ENCODE measurements at places on chromosomes 1 and 21.

DNA sequence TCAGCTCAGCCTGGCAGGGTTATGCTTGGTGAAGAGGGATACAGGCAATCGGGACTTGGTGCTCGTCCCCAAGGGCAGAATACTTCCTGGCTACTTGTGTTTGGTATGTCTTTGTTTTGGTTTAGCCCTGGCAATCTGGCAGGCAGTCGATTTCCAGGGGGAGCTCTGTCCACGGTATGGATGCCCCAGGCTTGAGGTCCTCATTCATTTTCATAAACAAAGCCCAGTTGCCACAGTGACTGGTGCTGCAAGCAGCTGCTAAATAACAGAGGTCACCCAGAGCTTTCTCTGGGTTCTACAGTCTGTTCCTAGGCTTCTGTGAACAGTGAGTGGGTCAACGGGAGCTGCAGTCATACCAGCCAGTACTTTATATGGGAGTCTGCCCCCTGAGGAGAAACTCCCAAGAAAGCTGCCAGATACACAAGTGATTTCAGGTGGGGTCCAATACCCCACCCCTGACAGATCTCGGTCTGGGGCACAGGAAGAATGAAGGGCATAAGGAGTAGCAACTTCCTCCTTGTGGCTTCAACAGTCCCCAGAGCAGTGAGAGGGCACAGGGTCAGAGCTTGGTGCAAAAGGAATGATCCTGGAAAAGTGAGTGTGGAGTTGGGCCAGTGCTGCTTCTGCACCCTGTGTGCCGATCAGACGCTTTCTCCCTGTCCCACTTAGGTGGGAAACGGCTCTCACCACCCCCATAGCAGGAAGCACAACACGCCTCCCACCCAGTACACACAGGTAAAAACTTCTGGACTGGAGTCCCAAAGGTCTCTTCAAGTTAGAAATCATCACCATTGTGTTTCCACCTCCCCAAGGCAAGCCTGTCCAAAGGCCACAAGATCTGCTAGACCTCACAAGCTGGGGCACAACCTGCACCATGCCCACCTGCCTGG, 55.5 kb downstream of the TGFBR3 start:
- no peak for DNase-seq

GRCh38 chr1:33899746-33900145, 35.9 kb downstream of the HMGB4 start:
- DNase-seq: no peak

- DNase-seq: no peak
Observed at GRCh38 chr1:234564035-234565029, 45.6 kb downstream of the IRF2BP2 start.

DNA sequence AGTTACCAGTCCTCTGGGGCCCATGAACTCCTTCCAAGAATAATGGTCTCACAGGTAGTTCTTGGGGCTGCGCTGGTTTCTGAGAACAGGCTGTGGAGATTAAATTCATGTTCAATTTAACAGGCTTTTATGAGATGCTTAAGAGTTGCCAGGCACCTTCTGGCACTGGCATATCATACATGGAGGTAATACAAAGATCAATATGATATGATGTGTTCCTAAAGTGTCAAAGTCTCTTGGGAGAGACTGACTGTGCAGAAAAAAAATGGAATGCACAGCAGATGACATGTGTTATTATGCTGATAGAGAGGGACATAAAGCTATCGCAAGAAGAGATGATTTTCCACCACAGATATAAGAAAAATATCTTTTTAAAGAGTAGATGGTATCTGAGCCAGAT, 6.8 kb downstream of the CYP2J2 start:
- DNase-seq: no peak

DNA sequence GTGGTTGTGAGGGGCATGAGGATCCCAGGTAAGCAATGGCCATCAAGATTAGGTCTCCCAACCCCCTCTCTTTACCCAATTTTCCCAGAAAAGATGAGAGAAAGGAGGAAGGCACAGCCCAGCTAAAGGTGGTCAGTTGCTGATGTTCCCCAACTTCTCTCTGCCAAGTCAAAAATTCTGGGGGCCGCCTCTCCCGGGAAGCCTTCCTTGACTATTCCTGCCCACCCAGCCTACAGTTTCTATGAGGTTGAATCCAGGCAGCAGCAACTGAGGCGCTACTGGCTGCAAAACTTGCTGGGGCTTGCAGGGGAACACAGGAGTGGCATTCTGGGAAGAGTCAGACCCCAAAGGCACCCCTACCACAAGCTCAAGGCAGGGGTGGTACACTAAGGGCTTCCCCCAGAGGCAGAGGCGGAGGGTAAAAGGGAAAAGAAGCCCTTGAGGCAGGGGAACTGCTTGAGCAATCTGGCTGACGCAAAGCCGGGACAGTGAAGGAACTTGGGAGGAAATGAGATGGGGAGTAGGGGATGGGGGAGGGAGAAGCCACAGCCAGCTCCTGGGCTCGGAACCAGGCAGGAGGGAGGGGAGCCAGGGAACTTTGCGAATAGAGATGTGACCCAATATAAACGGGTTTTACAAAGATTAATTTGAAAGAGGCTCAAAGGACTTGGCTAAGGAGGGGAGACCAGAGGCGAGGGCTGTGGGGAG, 31.2 kb downstream of the SDC3 start:
- peak; percentile 83 for DNase-seq
